ENCODE measurements at places on chromosomes 4 and X.

DNA sequence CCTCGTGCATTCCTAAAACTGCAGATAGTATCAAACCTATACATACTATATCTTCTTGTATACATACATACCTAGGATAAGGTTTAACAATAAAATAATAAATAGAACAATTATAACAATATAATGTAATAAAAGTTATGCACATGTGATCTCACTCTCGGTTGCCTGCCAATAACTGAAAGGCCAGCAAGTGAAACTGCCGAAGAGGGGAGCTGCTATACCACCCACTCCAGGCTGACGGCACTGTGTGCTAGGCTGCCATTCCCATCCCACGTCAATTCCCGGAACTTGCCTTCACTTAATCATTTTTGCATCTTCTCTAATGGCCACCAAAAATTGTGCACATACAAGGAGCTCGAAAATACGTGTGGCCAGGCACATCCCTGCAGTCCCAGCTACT is 451.1 kb upstream of the FAT1 start:
- no peak for DNase-seq

GRCh38 chr4:153771046-153771445 is 11.2 kb upstream of the RNF175 start:
- DNase-seq = no peak

GRCh38 chr4:112379306-112379705 is 82.1 kb downstream of the ALPK1 start:
- no peak for DNase-seq

GRCh38 chr4:2954358-2955185 is 8.6 kb downstream of the NOP14 start:
- DNase-seq = peak; percentile 45

GRCh38 chr4:146959692-146960091 is 14.0 kb upstream of the TTC29 start:
- no peak for DNase-seq

DNA sequence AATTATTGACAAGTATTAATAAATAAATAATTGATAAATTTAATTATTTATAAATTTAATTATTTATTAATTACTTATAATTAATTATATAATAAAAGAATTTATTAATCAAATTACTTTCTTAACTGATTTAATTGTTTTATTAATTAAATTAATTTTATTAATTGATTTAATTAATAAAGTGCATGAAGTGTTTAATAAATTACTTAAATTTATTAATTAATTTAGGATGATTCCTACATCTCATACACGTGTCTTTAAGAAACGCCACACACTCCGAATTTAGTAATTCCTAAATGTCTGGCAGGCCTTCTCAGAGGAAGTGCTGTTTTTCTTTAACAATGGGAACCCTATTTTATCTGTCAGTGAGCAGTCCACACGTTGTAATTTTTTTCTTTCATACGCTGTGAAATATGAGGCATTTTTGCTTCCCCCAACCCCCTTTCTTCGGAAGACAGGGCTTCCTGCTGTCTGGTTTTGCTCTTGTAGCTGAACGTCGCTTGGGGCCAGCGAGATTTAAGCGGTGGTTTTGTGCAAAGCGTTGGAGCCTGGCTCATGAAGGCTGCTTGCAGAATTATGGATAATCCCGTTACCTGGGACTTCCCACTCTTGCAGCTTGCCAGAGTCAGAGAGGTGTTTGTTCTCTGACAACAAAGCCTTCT is 46.8 kb downstream of the CRLF2 start:
- peak; percentile 35 for DNase-seq

DNA sequence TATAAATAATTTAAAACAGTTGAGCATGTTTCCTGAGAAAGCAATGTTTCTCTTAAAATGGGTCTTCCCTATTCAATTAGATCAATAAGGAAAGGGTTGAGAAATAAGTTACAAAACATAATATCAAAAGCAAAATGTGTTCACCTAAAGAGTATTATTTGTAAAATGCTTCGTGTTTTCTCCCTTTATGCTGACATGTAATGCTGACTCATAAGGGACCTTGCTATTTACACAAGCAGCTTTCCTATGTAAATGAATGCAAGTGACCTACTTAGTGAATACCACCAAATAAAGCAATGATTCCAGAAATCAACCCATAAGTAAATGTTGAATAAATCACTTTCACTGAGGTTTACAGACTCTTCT is 91.5 kb downstream of the ELOVL6 start:
- no peak for DNase-seq

DNA sequence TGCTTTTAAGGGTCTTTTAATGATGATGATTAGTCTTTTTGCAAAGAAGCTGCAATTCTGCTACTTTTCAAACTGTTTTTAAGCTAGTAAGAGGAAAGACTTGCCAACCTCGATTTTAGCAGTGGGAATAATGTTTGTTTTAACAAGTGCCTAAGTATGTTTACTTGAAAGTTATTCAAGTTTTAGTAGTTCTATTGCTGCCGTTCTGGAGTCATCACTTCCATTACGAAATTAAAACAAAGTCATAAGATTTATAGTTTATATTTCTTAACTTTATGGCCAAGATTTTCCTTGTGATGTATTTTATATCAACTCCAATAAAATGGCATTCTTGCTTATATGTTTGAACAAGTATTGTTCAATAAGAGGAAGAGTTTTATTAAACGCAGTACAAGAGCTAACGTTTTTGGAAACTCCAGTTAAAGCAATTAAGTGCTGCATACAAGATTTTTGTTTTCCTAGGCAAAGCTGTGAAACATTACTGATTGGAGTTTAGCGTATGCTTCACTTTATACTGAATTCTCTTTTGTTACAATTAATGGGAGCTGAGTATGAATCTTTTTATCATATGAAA is 211.3 kb downstream of the TENM3 start:
- no peak for DNase-seq

GRCh38 chr4:35933901-35934300 is 310.4 kb downstream of the ARAP2 start:
- DNase-seq = no peak

- DNase-seq = no peak
Observed at GRCh38 chr4:66284991-66285451, 614.7 kb upstream of the EPHA5 start.

GRCh38 chr4:113673450-113673849 is 88.1 kb downstream of the CAMK2D start:
- DNase-seq = peak; percentile 16

- no peak for DNase-seq
Observed at GRCh38 chrX:30635630-30636029, 17.6 kb upstream of the GK start.

- peak; percentile 33 for DNase-seq
Observed at GRCh38 chrX:20265726-20266681, 705 bp downstream of the RPS6KA3 start.

- DNase-seq = peak; percentile 20
Observed at GRCh38 chrX:18424482-18425198, 768 bp upstream of the CDKL5 start.

- DNase-seq = no peak
Observed at GRCh38 chrX:98956014-98956413, 1454.1 kb downstream of the PCDH19 start.

DNA sequence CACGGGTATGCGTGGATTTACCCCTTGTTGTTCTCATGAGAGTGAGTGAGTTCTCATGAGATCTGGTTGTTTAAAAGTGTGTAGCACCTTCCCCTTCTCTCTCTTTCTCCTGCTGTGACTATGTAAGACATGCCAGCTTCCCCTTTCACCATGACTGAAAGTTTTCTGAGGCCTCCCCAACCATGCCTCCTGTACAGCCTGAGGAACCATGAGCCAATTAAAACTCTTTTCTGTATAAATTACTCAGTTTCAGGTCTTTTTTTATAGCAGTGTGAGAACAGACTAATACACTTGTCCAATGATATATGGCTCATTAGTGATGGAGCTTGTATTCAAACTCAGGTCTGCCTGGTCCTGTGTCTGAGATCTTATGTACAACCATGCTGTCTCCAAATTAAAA is 28.5 kb upstream of the RTL3 start:
- DNase-seq = no peak

GRCh38 chr4:153573881-153574802 is 108.0 kb downstream of the TMEM131L start:
- DNase-seq = peak; percentile 63

DNA sequence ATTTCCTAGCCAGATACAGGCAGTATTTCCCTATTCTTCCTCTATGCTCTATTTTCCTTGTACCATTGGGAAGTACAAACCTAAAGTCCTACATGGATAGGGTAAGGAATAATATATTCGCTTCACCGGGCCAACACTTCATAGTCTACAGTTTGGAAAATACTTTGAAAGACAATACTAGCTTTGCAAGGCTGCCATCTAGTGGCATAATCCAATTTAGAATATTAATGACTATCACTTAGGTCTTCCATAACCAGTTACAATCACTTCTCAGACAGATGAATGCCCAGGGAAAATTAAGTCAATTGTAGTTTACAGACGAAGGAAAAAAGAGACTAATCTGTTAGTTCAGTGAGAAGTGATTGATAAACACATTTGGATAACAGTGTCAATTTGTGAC is 141.0 kb upstream of the FAM47C start:
- DNase-seq = no peak

- DNase-seq = no peak
Observed at GRCh38 chr4:20761382-20761781, 61.1 kb downstream of the PACRGL start.

DNA sequence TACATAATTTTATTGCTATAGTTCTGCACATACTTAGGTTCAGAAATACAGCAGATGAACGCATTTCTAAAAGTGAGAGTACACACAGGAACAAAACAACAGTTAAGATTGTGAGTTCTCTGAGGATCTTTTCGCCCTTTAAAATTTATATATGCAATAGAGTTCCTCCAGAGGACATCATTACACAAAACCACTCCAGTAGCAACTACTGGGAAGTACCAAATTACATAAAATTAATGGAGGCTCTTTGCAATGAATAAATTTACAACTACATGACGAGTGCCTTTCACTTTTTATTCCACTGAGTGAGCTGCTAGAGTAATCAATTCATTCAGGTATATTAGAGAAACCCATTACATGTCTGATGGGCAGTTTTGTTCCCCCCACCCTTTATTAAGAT is 107.2 kb downstream of the PPP3CA start:
- DNase-seq = no peak

DNA sequence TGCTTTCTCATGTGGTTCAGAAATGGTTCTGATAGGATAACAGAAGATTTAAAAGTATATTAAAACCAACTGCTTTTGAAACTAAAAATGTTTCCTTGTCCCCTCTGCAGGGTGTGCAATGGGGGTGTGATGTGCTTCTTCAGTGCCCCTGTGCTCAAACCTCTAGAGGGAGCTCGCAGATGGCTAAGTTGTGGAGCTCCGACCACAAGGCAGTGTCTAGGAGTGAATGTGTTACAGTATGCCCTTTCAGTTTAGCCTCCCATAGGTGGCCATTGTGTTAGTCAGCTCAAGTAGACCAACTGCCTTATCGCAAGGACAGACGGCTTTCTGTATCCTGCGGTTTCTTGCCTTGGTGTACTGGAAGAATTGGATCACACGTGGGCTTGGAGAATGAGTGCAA is 130.5 kb downstream of the TENT5D start:
- DNase-seq = no peak

- DNase-seq = no peak
Observed at GRCh38 chrX:120144178-120144844, 14.1 kb upstream of the RHOXF2 start.

DNA sequence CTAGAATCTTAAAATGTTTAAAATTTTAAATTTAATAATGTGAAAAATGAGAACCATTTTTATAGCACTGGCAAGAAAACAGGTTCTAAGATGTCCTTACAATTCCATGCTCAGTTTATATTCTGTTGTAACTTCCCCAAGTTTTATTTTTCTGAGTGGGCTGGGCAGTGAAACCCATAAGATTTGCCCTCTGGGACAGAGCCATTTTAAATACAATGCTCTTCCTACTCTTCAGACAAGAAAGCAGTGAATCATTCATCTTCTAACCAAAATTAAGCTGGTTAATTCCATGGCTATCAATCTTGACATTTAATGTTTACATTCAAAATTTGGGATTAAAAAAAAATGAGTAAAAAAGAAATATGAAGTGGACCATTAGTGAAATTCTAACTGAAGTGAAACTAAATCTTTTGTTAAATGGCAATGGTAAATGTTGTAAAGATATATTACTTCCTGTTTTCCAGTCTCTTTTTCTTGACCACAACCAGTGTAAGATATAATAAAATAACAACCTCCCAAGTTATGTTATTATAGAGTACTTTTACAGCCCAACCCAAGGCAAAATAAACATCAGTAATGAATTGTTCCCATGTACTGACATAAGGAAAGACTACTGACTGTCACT is 37.2 kb upstream of the PTPN13 start:
- DNase-seq = no peak

- no peak for DNase-seq
Observed at GRCh38 chr4:179076865-179077264, 1634.6 kb upstream of the AGA start.

DNA sequence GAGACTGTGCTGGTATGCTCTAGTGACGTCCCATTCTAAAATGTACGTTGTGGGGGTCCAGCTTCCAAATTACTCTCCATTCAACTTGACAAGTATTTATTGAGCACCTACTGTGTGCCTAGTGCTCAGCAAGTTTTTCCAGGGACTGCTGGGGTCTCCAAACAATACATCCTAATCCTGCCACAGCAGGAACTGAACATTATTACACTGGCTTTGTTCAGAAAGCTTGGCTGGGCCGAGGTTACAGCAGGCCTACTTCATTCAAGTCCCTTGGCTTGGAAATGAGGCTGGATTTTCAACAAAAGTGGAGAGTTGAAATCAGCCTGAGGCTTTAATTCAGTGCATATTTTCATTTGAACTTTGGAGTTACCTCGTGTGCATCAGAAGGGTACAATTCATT is 78.0 kb downstream of the GUCY2F start:
- no peak for DNase-seq

GRCh38 chr4:124722071-124722470 is 9.5 kb upstream of the ANKRD50 start:
- no peak for DNase-seq

- DNase-seq = no peak
Observed at GRCh38 chr4:147596981-147597380, 20.2 kb upstream of the TMEM184C start.

DNA sequence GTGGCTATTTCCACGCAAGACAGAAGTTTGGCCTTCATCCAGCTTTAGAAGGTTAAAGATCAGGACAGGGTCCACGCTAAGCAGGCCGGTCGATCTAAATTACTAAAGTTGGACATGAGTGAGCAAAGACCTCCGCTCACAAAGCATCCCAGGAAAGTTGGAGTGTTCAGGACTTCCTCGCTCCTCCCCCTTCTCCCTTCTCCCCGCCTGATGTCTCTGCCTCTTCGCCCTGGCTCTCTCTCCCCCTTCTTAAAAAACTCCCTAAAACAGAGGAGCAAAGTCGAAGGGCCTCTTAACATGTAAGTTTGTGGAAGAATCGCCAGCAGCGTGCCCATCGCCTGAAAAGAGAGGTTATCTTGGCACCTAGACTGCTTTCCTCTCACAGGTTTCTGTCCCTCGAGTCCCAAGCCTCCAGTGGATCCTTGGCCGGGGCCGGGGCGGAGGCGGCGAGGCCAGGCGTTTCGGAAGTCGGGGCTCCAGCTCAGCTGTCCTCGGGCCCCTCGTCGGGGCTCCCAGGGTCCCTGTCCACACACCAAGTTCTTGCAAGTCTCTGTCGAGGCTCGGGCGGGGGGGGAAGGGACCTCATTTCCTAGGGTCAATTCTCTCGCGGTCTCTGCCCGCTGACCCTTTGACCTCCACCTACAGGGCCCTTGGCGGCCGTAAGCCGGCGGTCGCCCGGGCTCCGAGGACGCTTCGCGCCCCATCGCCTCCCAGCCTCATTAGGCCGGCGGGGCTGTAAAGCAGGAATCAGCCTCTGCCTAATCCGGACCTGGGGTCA is 7.6 kb downstream of the ZIC3 start:
- no peak for DNase-seq

Measured in CD4-positive, alpha-beta T cell treated with Interleukin-15 for 1 hour (primary cell).